Breast epithelium (tissue), 4 donors: ENCODE measurements at places on chromosomes 7 and 10. TPM values are rescaled to one million over a fixed set of nuclear protein-coding genes. Genes with fewer than 3 reads are reported as not detected.

The RNF148 gene
- 1.3 TPM for total RNA-seq

The CALHM3 gene
- not detected for total RNA-seq

DNA sequence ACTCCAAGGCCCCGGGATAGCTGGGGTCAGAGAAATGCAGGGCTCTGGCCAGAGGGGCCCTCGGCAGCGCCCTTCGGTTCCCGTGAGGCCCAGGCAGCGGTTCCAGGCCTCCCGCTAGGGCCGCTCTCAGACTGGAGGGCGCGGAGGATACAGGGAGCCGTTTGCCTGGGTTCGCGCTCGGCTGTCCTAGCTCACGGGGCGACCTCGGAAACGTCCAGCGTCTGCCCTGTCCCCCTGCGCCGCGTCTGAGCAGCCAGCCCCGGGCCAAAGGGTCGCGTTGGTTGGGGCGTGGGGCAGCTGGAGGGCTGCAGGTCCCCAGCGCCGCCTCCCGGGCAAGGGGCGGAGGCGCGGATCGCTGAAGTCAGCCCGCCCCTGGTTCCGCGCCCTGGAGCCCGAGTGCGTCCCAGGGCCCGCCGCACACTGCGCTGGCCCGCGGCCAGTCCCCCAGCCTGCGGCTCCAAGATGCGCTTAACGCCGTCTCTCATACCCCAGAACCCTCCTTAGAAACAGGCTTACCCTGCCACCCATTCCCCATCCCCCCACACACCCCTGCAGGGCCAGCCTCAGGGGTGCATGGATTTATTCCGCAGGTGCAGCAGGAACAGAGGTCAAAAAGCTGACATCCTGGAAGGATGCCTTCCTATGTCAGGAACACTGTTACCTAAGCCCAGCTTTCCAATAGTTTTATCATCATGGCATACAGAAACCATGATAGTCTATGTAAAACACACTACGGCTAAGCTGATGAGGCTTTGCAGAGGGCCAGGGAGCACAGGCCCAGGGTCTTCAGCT lies 22.1 kb upstream of the OPN4 start:
- no peaks in the 10 kb centered on the region for H3K4me1 ChIP-seq
- H3K27ac ChIP-seq = no peak overlapping the region

DNA sequence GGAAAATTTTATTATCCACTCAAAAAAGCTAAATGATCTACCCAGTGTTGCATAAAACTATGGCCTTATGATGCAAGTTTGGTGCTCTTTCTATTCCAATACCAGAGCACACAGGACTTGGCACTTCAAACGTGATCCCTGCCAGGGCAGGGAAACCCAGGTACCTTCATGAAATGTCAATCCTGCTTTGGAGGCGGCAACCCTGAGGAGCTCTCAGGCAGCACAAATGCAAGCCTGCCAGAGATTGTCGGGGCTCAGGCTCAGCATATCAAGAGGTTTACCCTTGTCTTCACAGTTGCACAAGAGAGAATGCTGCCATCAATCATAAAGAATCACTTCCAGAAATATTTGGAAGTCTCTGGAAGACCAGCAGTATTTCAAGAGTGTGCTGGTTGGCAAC lies 151.5 kb downstream of the GLI3 start:
- no peak for DNase-seq
- H3K4me1 ChIP-seq = no peaks in the 10 kb centered on the region
- H3K27ac ChIP-seq = no peak overlapping the region
- no peak overlapping the region for H3K4me3 ChIP-seq
- no peaks in the 10 kb centered on the region for H3K36me3 ChIP-seq
